ENCODE measurements at places on chromosomes 12 and 14.

DNA sequence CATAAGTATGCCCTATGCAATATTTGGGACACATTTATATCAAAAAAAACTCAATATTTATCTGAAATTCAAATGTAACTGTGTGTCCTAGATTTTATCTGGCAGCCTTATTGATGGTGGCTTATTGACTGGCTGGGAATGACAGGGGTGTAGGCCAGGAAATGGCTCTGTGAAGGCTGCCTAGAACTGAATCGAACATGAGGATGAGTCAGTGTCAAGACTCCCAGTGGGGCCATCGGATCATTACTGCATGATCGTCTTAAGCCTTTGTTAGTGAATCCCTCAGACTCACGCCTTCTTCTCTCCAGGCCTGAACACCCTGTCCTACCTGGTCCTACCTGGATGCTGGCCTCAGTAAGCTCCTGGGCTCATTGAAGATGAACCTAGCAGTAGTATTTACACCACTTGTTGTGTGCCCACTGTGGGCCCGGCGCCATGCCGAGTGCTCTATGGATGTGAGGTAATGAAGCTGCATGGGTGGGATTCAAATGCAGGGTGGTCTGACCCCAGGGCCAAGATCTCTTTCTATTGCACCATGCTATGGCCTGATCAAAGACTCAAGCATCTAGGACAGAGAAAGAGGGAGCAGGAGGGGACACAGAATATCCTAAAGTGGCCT is 21.0 kb upstream of the FAIM2 start:
- DNase-seq, result no peak

DNA sequence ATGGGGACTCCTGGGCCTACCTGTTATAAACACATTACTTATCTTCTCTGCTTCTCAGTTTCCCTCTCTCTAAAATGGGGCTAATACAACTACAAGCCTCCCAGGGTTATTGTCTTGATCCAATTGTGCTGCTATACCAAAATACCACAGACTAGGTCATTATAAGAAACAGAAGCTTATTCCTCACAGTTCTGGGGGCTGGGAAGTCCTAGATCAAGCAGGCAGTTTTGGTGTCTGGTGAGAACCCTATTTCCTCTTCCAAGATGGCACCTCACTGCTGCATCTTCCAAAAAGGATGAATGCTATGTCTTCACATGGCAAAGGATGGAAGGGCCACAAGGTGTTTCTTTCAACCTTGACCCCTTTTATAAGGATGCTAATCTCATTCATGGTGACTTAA is 732.9 kb upstream of the TBX3 start:
- DNase-seq, result no peak

GRCh38 chr14:50773632-50774541 is 57.1 kb downstream of the NIN start:
- peak; percentile 62 for DNase-seq

DNA sequence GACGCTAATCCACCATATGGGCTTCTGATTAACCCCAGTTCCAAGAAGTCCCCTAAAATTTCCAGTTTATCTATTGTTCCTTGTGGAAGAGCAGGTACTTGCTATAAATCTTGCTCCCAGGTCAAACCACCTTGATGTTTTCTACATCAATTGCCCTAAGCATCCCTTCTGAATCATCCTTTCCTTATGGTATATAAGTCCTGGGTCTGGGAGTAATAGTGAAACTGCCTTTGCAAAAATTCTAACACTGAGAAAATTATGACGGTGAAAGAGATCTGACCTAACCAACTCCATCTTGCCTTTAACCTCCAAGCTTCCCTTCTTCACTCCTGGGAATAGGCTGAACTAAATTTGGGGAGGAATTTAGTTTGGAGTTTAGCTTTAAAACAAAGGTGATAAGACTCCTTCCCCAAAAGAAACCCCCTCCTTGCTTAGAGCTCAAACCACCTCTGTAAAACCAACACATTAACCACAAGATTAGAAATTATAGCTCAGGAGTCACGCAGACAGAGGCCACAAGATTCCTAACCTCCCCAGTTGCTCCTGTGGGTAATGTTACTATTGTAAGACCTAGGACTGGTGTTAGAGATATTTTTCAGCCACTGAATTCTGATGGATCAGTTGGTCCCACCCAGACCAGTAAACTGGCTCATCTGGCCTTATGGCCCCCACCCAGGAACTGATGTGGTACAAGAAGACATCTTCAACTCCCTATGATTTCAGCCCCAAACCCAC is 33.8 kb upstream of the DTX1 start:
- DNase-seq, result no peak

DNA sequence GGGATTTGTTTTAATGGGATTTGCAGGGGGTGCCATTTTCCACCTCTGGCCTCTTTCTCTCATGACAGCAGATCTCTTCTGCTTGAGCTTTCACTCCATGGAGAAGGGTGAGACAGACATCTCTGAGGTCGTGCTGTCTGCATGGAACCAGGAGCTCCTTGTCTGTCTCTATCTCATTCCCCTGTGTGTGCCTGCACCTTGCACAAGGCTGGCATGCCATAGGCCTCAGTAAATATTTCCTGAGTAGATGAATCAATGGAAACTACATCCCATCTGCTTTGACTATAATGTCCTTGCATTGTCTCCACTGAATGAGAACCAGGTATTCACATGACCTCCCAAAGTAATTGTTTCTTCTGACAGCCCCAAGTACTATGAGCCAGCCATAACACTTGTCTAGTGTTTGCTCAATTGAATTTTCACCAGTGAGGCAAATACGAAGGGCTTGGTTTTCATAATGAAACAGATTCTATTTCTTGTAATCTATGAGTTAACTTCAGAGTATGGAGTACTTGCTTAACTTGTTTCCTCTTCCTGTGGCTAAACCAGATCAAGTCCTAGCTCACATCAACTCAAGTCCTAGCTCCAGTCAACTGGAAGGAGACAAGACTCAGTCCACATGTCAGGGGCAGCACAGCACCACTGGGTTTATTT is 32.3 kb downstream of the KCNK13 start:
- DNase-seq, result no peak

GRCh38 chr12:80763874-80764273 is 47.2 kb downstream of the MYF5 start:
- DNase-seq, result peak; percentile 27

DNA sequence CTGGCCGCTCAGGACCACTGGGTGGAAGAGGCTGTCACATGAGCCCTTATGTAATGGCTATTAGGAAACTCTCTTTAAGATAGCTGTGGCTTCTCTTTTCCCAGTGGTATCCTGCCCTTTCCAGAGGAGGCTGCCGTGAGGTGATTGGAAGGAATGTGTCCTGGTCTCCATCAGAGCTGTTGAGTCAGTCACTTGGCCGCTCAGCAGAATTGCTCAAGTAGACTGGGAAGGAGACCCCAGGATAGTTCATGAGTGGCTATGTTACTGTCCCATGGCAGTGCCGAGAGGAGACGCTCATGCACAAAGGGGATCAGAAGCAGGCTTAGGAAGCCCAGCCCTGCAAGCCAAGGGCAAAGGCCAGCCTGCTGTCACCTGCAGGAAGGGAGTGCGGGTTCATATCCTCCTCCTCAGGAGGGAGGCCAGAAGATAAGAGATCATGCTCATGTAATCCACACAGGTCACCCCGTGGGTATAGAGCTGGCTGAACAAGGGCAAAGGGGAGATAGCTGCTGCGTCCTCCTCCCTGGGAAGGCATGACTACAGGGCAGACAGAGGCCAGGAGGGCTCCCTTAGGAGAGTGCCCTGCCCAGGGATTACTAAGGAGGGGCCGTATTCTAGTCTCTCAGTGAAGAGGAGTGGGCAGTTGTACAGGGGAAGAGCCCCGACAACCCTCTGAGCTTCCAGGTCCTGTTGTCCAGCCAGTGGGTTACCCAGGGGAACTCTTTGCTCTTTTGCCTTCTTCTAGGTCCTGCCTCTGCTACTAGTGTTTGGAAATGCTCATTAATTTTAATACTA is 137.0 kb upstream of the MAX start:
- DNase-seq, result peak; percentile 19

DNA sequence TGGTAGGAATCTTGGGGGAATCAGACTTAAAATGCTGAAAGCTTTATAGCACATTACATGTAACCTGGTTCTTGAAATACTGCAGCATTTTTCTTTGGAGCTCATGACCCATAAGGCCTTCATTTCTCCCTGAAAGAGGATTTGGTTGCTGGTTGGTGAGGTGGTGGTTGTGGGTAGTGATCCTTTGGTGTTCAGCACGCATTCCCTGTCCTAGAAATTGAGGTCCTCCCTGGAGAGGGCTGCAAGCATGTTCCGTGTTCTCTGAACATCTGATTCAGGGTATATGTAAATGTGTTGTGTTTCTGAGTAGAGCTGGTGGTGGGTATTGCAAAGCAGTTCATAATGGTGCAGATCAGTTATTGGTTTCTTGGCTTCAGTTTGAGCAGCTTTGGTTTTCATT is 2.0 kb downstream of the SCN8A start:
- DNase-seq, result no peak

GRCh38 chr14:36949371-36949770 is 223.0 kb downstream of the SLC25A21 start:
- DNase-seq, result no peak

DNA sequence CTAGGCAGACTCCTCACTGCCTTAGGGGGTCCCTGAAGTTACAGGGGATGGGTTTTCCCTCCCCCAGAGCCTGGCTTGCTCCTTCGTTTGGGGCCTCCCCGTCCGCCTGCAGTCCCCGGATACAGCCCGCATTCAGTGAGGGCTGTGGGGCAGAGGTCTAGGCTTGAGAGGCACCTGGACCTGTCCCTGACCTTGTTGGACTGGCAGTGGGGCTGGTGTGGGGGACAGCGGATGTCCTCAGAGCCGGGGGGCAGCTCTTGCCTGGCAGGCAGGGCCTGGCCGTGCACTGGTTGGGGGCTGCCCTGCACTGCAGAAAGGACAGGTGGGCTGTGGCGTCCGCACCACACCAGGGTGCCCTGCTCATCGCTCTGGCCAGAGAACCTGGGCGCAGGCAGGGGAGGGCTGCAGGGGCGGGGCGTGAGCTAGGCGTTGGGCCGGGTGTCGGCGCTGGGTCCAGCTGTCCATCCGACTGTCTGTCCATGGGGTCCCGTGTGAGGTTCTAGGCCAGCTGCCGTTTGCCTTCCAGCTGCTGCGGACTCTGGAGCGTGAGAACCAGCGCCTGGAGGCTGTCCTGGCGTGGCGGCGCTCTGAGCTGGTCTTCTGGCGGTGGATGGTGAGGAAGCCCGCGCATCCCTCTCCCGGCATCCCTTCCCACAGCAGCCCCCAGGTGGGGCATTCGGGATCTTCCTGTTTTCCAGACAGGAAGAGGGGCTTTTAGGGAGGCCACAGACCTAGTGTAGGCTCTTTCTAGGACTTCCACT is 6.0 kb downstream of the TEDC1 start:
- DNase-seq, result no peak

GRCh38 chr14:78968265-78968664 is 798.1 kb downstream of the NRXN3 start:
- no peak for DNase-seq

- DNase-seq, result no peak
Observed at GRCh38 chr12:93722835-93723567, 45.8 kb downstream of the CRADD start.

DNA sequence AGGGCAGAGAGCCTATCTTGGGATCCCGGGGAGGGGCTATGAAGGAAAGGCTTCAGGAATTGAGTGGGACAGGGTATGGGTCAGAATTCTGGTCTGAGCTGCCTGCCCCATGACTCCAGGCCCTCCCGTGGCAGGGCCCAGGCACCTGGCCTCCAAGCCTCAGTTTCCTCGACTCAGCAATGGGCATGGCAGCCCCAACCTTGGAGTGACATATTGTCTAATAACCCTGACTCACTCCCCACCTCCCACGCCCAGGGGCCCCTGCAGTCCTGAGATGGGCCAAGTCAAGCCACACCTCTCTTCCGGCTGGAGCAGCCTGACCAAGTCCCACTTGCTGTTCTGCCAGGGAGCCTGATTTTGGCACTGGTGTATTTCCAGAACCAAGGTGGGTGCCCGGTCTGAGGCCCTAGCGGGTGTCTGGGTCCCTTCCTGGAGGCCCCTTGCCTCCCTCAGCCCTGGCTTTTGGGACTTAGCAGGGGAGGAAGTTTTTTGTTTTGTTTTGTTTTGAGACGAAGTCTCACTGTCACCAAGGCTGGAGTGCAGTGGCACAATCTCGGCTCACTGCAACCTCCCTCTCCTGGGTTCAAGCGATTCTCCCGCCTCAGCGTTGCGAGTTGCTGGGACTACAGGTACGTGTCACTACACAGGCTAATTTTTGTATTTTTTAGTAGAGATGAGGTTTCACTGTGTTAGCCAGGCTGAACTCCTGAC is 40.3 kb upstream of the RCOR1 start:
- DNase-seq, result no peak

DNA sequence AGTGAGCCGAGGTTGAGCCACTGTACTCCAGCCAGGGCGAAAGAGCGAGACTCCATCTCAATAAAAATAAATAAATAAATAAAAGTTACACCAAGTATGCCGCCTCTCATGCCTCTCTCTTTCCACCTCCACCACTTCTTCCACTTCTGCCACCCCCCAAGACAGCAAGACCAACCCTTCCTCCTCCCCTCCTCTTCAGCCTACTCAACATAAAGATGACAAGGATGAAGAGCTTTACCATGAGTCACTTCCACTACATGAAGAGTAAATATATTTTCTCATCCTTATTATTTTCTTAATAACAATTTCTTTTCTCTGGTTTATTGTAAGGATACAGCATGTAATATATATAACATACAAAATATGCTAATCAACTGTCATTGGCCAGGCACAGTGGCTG is 3.6 kb upstream of the TMED2 start:
- DNase-seq, result no peak

DNA sequence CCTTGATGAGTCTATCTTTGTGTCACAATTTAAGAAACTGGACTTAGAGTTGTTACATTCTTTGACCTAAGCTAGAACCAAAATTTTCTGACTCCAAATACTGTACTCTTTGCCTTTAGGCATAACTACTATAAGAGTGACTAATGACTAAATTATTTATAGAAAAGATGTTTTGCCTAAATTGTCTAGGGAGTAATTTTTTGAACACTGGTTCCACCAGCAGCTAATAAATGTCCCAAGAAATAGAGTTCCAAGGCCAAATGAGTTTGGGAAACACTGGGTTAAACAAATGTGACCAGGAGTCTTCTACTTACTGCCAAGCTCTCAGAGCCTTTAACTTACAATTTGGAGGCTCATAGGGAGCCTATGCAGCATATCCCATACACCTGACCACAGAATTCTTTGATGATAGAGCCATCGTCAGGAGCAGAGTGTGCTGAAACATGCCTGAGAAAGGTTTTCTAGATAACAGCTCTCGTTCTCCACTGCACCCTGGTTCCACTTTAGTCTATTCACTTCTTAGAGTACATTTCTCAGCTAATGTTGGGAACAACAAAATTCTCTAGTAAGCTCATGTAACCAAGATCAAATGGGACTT is 215.9 kb upstream of the HMGA2 start:
- DNase-seq, result no peak

DNA sequence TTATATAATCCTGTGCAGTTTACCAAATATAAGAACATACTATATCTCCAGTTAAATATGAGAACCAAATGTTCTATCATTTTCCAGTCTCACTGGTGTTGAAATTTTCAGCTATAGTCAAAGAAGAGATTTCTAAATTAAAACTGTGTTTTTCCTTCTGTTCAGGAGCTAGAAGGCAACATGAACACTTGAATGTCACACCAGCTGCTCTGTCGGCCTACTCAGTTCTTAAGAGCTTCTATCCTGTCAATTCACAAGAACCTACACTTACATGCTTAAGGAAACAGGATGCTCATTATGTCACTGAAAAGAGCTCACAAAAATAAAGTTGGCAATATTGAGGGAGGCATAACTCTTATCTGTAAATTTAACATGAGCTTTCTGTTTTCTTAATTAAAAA is 43.1 kb downstream of the ATP2B1 start:
- DNase-seq, result no peak

- DNase-seq, result no peak
Observed at GRCh38 chr12:3973269-3973884, 100.2 kb upstream of the PARP11 start.

- DNase-seq, result no peak
Observed at GRCh38 chr12:46585854-46586621, 213.5 kb upstream of the SLC38A2 start.
